Skeletal muscle cell (primary cell): ENCODE measurements at places on chromosomes 3 and 15.

DNA sequence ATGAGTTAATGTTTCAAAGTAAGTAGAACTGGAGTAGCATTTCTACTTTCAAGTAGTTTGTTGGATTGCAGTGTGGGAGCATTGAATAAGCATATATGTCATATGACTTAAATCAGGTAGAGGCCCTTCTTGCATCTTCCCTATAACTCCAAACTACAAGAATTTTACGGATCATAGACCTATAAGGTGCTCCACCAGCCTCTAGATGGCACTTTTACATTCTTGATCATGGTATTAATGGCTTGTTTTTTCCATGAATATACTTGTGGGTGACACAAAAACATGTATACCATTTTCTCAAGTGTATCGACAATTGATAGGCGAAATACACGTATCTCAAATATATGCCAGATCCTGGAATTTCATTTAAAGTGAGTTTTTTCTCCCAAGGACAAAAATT lies 311.1 kb downstream of the ZPLD1 start:
- no peak for DNase-seq

GRCh38 chr15:65512807-65513416 lies 4.6 kb downstream of the DPP8 start:
- DNase-seq = no peak

DNA sequence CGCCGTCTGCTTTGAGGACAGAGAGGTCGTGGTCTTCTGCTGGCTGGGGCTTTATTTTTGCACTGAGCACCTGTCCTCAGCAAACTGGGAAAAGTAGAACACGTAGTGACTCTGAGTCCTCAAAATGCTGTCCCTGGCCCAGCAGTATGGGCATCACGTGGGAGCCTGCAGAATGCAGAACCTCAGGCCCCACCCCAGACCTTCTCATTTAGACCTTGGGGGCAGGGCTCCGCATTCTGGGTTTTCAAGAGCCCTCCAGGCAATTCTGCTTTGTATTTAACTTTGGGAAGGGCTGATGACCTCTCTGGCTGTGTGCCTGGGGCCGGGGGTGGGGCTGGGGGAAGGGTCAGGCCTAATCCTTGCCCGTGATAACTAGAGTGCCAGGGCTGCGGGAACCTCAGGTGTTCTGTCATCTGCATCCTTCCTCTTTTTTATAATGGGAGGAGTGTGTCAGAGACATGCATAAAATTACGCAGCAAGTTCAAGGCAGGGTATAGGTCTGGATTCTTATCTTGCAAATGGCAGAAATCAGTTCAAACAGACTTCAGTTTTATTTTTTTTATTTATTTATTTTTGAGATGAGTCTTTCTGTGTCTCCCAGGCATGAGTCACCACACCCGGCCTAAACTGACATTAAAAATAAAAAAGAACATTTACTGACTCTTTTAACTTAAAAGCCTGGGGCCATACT lies 11.1 kb downstream of the SLC6A6 start:
- DNase-seq = no peak

DNA sequence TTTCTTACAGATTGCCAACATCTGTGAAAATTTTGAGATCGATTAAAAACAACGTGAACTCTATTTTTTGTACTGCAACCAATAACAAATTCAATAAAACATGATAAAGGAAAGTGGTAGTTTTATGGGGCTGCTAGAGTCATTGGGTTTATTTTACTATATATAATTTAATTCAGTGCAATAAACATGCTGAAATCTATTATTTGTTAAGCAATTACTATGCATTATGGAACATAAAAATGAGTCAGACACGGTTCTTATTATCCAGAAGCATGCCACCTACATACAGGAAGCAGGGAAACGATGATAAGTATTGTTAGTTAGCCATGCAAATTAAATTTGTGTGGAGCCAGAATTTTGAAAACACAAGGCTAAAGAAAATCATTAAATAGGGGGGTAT lies 27.2 kb downstream of the NPHP3 start:
- DNase-seq = no peak

GRCh38 chr15:80562846-80563245 lies 132.3 kb upstream of the ABHD17C start:
- DNase-seq = no peak

- DNase-seq = no peak
Measured at GRCh38 chr3:63731866-63732265, 79.4 kb downstream of the SNTN start.
